Gastroesophageal sphincter (tissue), 4 donors: ENCODE measurements at places on chromosomes 4 and X.

- no peak for ATAC-seq
Measured at GRCh38 chrX:136453771-136454170, 34.0 kb upstream of the BRS3 start.

DNA sequence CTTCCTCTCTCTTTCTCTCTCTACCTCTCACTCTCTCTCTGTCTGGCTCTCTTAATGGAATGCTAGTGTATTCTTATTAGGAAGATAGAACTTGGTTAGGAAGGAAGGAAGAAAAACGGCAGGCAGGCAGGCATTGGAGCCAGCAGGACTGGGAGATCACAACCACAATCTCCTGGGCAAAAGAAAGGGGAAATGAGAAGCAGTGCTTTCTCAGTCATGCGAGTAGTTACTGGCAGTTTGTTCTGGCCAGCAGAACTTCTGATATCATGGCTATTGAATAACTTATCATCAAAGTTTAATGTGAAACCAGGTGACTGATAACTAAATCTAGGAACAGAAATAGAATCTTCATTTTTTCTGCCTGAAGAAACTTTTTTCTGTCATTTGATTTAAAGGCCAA lies 60.9 kb upstream of the PAGE1 start:
- no peak for ATAC-seq

- ATAC-seq = peak; percentile 63
Measured at GRCh38 chr4:99405433-99406115, 29.6 kb downstream of the ADH7 start.

DNA sequence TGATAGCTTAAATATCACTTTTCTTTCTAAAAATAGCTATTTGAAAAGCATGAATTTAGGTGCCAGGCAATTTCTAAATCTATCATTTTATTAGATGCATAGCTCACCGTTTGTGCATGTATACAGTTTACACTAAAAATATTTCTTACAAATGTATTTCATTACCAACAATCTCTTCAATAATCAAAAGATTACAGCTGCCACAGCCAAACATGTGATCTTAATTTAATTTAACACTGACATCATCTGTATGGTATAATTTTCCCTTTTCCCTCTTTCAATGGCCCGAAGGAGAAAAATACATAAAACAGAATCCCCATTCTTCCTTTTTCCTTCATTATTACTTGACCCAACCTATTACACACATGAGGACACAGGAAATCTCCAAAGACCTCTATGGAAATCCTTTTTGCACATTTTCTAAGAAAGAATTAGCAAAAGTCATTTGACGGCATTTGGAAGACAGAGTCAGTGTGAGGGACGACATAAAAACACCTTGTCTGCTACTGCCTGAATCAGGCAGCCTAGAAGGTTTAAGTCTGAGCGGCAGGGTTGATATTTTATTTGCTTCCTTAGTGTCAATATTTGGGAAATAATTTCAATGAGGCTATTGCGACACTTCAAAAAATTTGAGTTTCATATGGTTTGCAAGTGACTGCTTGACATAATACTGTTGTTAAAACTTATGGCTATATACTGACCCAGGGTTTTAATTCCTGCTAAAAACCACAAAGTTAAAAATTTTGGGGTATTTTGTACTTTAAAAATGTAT lies 111.2 kb downstream of the TTC29 start:
- ATAC-seq = no peak

- no peak for ATAC-seq
Measured at GRCh38 chrX:252957-253291, 28.3 kb upstream of the PLCXD1 start.
